ENCODE measurements at places on chromosomes 5 and 9.

DNA sequence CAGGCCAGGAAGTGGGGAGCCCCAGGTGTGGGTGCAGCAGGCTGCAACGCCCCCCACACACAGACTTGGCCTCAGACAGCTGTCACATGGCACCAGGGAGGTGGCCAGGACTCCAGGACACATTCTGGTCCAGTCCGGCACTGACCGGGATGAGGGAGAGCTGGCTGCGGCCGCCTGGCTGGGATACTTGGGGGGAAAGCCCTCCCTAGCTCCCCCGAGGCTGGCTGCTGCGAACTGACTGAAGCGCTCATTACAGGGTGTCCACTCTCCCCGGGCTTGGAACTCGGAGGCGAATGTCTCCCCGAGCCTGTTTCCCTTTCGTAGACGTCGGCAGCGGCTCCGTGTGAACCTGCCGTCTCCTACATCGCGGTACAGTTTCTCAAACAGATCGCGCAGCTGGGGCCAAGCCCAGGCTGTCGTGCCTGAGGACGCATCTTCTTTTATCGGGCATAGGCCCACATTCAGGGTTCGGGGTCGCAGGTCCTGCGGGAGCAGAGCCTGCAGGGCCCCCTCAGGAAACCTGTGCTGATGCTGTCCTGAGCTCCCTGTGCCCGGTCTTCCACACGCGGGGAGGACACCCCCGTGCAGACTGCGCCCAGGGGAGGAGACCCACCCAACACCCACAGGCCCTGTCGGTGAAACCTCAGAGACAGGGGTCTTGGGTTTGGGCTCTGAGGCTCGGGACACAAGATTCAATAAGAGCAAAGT lies 19.8 kb downstream of the NACC2 start:
- DNase-seq: no peak

GRCh38 chr9:82475584-82476301 lies 487.2 kb downstream of the SPATA31D1 start:
- no peak for DNase-seq

DNA sequence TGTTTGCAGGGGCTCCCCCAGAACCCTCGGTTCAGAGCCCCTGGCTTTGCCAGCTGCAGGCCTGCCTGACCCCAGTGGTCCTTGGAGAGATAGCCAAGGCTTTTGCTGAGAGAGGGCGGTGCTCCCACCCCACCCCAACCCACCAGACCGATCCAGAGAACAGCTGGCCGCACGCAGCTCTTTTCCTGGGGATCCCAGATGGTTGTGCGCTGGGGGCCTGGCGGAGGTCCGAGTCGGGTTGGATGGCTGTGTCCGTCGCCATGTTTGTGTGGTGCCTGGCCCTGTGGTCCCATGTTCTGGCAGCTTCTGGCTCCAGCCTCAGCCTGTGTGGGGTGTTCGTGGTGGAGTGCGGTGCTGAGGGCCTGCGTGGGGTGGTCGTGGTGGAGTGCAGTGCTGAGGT lies 97.5 kb downstream of the RXRA start:
- no peak for DNase-seq

DNA sequence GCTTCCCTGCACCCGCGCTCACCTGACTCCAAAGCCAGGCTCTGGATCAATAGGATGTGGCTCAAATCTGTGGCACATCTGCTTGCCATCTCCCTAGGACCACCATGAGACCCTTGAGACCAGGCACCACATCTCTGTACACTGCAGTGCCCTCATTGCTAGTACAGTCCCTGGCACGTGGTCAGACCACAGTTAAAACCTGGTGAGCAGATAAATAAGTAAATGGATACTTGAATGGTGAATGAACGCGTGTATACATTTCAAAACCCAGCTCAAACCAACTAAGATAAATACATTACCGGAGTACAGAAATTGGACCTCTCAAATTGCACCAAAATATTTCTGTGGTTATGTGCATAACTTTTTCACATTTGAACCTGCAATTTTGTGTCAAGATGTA lies 221.2 kb upstream of the IRX4 start:
- DNase-seq: no peak

GRCh38 chr9:16485575-16486321 lies 384.7 kb downstream of the BNC2 start:
- DNase-seq: no peak

DNA sequence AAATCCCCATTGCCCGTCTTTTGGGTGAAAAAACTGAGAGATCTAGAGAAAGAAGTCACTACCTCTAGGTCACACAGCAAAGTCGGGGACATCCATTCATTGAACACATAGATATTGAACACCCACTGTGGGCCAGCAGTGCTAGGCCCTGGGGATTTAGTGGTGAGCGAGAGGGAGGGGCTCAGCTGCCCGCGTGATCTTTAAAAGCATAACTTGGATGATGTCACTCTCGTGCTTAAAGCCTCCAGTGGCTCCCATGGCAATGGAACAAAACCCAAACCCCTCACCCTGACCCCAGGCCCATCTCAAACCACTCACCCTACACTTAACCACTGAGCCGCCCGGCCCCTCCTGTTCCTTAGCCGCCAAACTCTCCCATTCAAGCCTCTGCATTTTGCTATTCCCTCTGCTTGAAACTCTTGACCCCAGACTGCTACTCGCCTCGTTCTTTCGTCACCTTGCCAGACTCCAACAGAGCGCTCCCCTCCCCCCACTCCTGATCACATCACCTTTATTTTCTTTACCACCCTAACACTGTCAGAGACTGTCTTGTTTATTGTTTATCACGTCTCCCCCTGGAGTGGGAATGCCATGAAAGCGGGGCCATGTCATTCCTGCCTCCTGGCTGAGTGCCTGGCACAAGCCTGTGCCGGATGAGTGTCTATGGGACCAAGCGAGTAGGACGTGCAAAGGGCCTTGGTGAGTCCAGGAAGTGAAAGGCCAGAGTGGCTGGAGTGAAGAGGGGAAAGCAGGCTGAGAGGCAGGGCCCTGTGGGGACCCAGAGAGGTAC lies 710 bp upstream of the PIP5KL1 start:
- DNase-seq: no peak

DNA sequence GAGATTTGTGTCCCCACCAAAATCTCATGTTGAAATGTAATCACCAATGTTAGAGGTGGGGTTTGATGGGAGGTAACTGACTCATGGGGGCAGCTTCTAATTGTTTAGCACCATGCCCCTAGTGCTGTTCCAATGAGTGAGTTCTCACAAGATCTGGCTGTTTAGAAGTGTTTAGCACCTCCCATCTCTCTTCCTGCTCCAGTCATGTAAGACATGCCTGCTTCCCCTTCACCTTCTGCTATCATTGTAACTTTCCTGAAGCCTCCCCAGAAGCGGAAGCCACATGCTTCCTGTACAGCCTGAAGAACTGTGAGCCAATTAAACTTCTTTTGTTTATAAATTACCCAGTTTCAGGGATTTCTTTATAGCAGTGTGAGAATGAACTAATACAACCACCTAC lies 170.5 kb downstream of the NDUFS4 start:
- no peak for DNase-seq

DNA sequence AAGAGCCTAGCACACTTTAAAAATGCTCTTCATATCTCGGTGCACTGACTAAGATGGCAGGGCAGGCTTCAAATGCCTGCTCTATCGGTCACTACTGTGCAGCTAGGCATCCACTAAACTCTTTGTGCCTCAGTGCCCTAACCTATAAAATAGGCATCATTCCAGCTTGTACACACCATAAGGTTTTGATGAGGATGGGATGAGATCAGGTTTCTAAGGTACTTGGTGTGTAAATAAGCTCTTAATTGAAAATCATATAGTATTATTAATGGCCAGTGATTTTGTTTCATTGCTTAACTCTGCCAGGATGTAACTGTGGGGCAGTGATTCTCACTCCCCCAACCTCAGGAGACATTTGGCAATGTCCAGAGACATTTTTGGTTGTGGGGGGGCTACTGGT lies 78.5 kb downstream of the ALDH1A1 start:
- DNase-seq: no peak

GRCh38 chr5:180173875-180174586 lies 35.0 kb downstream of the RASGEF1C start:
- no peak for DNase-seq

DNA sequence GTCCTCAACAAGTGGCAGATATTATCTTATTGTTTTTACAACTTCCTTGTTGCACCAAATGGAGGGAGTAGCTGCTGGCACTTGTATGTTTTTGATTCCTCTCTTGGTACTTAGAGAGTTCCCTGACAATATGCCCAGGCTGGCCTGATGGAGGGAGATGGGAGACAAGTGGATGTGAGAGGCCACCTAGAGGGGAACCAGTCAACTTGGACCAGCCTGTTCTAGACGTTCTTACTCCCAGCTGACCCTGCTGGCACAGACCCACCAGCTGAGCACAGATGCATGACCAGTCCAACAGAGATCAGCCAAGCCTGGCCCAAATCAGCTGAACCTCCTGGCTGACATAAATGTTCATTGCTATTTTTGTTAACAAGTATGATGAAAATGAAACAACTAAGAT lies 60.9 kb upstream of the GDNF start:
- DNase-seq: no peak

DNA sequence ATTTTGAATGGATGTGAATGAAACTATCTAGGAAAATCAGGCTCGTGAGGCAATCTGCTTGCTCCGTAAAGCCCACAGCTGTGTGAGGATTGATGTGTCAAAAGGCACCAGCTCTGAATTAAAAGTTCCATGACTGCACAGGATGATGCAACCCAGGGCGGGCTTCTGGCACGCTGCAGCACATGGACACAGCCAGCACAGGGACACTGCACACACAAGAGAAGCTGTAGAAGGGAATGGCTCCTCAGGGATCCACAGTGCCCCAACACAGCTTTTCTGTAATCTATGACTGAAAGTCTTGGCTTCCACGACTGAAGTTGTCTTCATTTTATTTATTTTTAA lies 151.0 kb downstream of the GCNT1 start:
- DNase-seq: no peak

DNA sequence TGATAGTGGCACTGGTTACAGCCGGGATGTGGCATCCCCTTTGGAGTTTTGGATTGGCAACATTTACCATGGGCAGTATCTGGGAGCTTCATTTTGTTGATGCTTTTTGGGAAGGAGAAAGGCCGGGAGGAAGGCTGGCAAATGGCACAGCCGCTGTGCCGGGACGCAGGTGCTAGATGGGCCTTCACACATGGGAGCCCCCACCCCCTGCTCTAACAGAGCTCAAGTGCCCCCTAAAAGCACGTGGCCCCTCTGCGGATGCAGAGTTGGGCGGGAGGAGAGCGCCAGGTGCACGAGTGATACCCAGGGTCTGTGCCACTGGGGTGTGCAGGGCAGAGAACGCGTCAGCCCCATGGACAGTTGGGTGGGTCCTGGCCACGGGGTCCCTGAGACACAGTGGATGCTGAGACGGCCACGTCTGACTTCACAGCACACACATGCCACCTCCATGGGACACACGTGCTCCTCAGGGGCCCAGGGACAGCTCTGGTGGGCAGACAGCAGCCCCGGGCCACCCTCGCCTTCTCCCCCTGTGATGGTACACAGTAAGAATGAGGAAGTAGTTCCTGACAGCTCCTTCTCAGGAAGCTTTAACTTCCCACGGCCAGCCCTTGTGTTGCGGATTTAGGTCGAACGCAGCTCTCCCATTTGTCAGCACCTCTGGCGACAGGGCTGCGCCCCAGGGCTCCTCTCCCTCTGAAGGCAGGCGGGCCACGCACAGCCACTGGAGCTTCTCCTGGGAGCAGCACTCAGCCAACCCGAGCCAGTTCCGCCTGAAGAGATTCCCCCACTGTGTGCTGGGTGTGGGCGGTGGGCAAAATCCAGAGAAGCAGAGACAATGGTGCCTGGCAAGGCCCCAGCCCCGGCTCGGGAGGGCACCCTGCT lies 10.8 kb downstream of the SLC9A3 start:
- no peak for DNase-seq

DNA sequence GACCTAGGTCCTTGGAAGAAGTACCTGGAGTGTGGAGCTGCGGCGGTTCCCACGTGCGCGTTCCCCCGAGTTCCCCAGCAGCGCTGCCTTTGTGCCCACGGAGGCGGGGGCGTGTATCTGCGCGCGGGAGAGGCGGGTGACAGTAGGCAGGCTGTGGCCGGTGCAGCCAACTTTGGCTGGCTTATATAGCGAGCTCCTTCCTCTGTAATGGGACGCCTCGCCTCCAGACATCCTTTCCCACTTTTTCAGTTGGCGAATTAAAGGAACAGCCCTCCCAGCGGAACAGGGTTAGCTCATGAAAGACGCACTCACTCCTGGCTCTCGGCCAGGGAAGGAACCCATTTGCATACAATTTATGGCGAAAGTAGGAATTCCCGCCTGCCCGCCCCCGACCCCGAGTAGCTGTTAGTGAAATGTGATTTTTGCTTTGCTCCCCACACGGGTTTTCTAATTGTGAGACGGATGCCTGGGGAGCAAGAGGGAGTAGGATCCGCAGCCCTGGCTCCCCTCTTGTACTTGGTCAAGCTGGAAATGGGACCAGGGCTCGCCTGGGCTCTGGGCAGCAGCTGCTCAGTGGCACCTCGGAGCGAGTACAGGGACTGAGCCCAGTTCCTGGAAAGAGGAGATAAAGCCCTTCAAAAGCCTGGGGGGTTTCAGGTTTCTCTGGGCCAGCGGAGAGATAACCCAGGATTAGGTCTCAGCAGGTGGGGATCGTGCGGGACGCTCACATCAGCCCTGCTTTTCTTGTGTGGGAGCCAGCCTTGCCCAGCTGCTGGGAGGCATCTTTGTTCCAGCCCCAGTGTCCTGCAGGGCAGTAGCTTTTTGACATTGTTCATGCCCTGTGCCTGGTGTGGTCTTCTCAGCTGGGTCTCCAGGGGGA lies at the start of gene TNC:
Gene TNC, minus strand, starts transcription at position 159 of the 880 bp plus-strand sequence. CDS start 27,139 bp downstream, outside the sequence.
- DNase-seq: no peak

DNA sequence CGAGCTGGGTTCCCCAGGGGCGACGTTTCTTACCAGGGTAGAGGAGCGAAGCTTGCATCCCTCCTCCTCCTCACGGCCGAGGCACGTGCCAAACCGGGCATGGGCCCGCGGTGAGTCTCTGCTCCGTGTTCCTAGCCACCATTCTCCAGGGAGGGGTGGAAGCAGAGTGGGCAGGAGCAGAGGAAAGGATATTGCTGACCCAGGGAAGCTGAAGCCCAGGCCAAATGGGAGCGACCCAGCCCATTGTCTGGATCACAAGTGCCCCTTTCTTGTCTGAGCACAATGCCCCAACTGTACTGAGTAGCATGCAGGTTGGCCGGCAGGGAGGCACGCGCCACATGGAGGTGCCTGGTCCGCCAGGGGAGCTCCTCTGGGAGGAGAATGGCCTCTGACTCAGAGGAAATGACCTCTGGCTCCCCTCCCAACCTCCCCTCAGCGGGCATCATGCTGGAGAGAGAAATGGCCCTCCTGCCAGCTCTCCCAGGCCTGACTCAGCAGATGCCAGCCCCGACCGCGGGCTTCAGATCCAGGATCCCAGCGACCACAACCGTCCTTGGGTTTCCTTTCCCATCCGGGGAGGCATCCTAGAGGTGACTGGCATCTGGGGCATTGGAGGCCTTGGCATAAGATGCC lies 1.1 kb downstream of the PRR7 start:
- DNase-seq: no peak

DNA sequence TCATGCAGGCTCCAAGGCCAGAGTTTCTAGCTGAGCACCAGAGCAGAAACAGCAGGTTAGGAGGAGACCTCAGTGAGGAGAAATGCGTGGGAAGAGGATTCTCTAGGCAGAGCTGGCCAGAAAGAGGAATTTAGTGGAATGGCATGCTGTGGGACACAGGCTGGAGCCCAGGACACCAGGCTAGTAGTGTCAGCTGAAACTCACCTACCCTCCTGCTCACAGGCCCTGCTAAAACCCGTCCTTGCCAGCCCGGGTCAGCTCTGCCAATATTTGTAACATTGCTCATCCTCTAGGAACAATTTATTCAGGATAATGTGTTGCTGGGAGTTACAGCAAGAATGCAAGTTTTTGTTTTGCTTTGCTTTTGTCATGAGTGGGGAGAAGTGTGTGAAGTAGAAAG lies 40.2 kb upstream of the AGXT2 start:
- no peak for DNase-seq

GRCh38 chr9:6973762-6974161 lies 216.0 kb downstream of the KDM4C start:
- DNase-seq: no peak

GRCh38 chr5:168434001-168434400 lies 52.3 kb upstream of the RARS1 start:
- DNase-seq: no peak

All from stimulated activated CD8-positive, alpha-beta memory T cell treated with anti-CD3 and anti-CD28 coated beads, Interleukin-2, amount 100 ng/mL, for 48 hours (primary cell).